Stimulated activated CD8-positive, alpha-beta memory T cell treated with anti-CD3 and anti-CD28 coated beads, Interleukin-4, amount 100 ng/mL, for 48 hours (primary cell): ENCODE measurements at places on chromosomes 6 and 20.
A peak's percentile ranks its signal among the peaks of the same experiment; 100 is the strongest.

- peak; percentile 61 for DNase-seq
Measured at GRCh38 chr6:106547601-106548453, 81.5 kb downstream of the RTN4IP1 start.

GRCh38 chr20:4468114-4468513, 253.6 kb upstream of the PRND start:
- DNase-seq = no peak

GRCh38 chr6:53412751-53413150, 64.0 kb upstream of the ELOVL5 start:
- DNase-seq = no peak

- DNase-seq = no peak
Measured at GRCh38 chr6:31701666-31702404, 1.3 kb downstream of the ABHD16A start.
